ENCODE measurements at places on chromosomes 5 and 9. TPM values are rescaled to one million over a fixed set of nuclear protein-coding genes. Genes with fewer than 3 reads are reported as not detected.

ANKRD34B gene
- 0.41 TPM for total RNA-seq

WDR38 gene
- total RNA-seq: not detected

NKD2 gene
- total RNA-seq: 2.9 TPM

CCNO gene
- total RNA-seq: not detected

ANKDD1B gene
- total RNA-seq: 1.2 TPM

Measured in frontal cortex (tissue), 4 donors.